CD4-positive, alpha-beta T cell treated with Interleukin-21 for 1 hour (primary cell): ENCODE measurements at places on chromosomes 13 and 19.
A peak's percentile ranks its signal among the peaks of the same experiment; 100 is the strongest.

DNA sequence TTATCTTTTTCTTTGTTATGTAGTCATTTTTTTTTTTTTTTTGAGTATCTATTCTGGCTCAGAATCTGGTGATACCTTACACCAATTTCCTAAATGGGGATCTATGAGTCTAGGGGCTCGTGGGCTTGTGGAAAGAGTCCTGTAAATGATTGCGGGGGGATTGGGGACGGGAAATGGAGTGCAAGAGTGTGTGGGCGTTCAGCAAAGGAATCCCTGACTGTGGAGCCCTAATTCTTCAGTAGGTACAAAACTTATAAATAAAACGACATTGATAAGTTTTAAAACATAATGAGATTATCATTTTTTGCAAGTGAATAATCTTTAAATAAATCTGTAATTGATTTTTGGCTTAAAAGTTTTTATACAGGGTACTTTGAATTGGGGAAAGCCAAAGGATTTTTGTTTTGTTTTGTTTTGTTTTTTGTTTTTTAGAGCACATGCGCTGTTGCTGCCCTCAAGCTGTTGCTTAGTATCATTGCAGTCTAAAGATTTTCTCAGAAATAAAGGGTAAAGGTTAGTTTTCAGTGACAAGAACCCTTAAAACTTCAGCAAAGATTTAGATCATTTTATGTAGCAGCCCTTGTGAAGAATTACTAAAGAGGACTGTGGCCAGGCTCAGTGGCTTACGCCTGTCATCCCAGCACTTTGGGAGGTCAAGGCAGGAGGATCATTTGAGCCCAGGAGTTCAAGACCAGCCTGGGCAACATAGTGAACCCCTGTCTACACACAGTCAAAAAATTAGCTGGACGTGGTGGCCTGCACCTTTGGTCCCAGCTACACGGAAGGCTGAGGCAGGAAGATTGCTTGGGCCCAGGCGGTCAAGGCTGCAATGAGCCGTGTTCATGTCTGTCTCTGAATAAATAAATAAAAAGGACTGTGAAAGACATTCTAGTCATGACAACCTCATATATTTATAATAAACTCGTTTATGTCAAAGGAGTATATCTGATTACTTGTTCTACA lies 1.7 kb downstream of the ERCC5 start:
- DNase-seq: peak; percentile 50

- DNase-seq: no peak
Measured at GRCh38 chr13:100652510-100652909, 22.1 kb downstream of the TMTC4 start.

DNA sequence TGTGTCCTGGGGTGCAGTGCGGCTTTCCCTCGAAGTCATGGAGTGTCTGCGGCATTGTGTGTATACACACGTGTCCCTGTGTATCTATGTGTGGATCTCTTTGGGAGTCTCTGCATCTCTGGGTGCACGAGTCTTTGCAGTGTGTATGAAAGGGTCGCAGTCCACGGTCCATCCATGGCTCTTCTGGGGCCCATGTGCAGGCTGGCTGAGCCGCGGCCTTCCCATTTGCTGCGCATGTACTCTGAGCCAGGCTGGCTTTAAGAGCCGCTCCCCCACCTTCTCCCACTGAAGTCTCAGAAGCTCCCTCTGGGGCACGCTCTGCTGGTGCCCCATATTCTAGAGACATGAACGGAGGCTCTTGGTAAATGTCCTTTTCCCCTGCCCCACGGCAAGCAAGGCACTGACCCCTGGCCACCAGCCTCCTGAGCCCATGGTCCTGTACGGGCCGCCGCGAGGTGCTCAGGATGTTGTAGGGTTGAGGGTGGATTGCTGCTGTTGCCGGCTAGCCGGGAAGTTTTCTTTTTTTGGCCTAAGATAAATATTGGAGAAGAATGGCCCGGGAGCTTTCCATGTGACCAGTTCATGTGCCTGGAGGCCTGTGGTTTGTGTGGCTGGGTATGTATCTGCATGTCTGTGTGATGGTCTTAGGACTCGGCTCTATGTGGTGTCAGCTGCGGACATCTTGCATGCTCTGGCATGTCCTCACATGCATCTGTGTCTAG lies 31.9 kb downstream of the PAK4 start:
- no peak for DNase-seq

- DNase-seq: no peak
Measured at GRCh38 chr19:30263830-30264381, 108.3 kb upstream of the ZNF536 start.

DNA sequence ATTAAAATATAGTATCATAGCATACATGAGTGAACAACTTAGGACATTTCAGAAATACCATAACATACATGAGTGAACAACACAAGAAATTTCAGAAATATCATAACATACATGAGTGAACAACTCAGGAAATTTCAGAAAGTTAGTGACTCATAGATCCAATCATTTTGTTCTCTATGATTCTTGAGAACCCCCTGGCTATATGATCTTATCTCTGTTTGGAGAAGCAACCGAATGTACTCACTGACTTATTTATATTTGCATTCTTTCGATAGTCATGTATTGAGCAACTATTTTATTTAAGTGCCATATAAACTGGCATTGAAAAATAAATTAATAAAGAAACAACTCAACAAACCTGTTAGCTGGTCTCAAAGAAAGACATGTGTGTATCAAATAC lies 251.1 kb downstream of the EFNB2 start:
- DNase-seq: no peak
